MCF 10A (cell line): ENCODE measurements at places on chromosomes 6 and 20.

- peaks cover 41% of the 10 kb centered on the region for H3K4me1 ChIP-seq
- H3K27ac ChIP-seq = peak overlapping the region; percentile 24
- H3K4me3 ChIP-seq = no peak overlapping the region
- DNase-seq = peak; percentile 69
Observed at GRCh38 chr6:125906158-125906998, 50.2 kb upstream of the HINT3 start.

GRCh38 chr20:47973519-47974233 lies 188.4 kb upstream of the SULF2 start:
- no peak overlapping the region for H3K27ac ChIP-seq
- DNase-seq = no peak
- H3K4me3 ChIP-seq = no peak overlapping the region
- no peaks in the 10 kb centered on the region for H3K36me3 ChIP-seq
- peaks cover 6% of the 10 kb centered on the region for H3K4me1 ChIP-seq
- no peaks in the 10 kb centered on the region for H3K27me3 ChIP-seq

GRCh38 chr6:155130161-155130853 lies 133.5 kb upstream of the CLDN20 start:
- no peak overlapping the region for H3K27ac ChIP-seq
- H3K27me3 ChIP-seq = no peaks in the 10 kb centered on the region

DNA sequence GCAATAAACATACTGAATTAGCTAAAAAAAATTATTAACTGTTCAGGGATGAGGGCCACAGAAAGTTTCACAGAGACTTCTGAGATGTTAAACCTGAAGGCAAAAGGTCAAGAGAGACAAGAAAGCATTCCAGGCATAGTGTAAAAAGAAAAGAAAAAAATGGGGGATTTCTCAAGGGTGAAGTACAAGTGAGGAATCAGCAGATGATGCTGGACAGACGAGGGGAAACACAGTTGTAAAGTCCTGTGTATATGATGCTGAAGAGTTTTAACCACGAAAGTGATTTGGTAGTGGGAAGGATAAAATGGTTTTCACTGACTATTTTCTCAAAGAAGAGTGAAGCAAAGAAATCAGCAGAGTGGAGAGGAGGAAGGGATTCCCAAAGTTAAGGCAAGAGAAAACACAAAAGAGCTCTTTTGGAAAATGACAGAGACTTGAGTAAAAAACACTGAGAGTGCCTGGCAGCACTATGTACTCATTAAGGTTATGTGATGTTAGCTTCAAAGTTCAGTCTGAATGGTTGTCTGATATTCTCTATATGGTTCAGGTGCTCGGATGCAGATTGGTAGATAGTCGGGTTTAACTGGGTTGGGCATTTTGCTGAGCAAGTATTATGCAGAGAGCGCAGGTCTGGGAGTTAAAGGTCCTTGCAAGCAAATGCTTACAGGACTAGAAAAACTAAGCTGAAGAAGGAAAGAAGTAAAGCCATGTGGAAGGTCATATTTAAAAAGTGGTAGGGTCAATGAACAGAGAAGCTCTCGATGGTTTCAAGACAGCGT lies 16.4 kb downstream of the RAB23 start:
- DNase-seq = no peak
- H3K4me1 ChIP-seq = no peaks in the 10 kb centered on the region
- H3K27me3 ChIP-seq = no peaks in the 10 kb centered on the region

GRCh38 chr6:22253955-22254655 lies 42.7 kb downstream of the PRL start:
- H3K36me3 ChIP-seq = no peaks in the 10 kb centered on the region
- peaks cover 20% of the 10 kb centered on the region for H3K4me1 ChIP-seq
- H3K27ac ChIP-seq = peak overlapping the region; percentile 40
- H3K27me3 ChIP-seq = no peaks in the 10 kb centered on the region
- no peak overlapping the region for H3K4me3 ChIP-seq
- DNase-seq = no peak
